ENCODE measurements at places on chromosomes 5 and 9. TPM values are rescaled to one million over a fixed set of nuclear protein-coding genes. Genes with fewer than 3 reads are reported as not detected.

The SPINK6 gene
- not detected for total RNA-seq

The SLC2A6 gene
- total RNA-seq = 4.0 TPM

The NMUR2 gene
- total RNA-seq = not detected

The PLPPR1 gene
- total RNA-seq = not detected

The ARL14EPL gene
- not detected for total RNA-seq

The CCDC183 gene
- total RNA-seq = 0.42 TPM

The EFNA5 gene
- total RNA-seq = 4.2 TPM

The CDX1 gene
- not detected for total RNA-seq

DNA sequence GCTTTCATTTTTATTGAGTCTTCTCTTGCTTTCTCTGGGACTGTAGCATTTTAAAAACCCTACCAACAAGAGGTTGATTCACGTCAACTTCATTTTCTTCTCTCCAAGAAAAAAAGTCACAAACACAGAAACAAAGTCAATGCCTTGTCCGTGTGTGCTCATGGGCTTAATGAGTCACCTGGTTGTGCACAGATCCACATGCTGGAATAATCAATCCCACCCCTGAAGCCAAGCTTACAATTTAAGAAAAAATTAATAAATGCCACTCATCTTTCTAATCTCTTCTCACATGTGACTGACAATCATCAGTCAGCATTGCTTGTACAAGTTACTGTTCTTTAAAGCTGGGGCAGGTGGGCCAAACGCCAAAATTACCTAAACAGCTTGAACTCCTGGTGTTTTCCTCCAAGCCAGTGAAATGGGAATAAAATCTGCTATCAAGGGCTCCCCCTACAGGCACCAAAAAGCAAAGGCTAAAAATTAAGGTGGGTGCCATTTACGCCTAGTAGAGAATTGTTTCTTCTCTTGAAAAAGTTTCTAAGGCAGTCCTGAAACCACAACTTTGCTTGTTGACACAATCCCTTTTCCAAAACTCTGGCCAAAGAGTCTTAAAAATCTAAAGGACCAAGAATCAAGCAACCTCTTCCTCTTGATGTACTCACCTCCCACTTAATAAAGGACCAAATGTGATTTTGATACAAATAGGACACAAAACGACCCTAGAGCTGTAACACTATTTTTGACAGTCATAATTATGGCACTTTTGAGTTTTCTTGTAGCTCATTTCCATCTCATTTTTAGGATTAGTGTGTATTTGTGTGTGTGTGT is 21.3 kb downstream of the TRMO start:
- no peak for DNase-seq

DNA sequence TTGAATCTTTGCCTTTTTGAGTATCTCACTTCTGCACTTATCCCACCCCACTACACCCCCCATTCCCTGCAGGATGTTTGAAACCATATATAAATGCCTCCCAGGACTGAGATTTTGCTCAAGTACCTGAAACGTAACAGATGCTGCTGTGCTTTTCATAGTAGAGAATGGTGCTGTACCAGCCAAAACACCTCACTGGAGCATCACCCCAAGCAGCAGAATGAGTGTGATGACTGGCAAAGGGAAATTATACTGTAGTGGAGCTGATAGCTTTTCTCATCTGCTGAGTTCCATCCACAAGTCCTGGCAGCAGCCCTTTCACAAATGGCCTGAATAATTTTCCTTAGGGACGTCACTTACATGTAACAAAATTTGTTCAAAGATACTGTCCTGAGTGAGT is 246.1 kb downstream of the KDM4C start:
- no peak for DNase-seq

GRCh38 chr5:76249621-76250020 is 153.5 kb upstream of the IQGAP2 start:
- no peak for DNase-seq

DNA sequence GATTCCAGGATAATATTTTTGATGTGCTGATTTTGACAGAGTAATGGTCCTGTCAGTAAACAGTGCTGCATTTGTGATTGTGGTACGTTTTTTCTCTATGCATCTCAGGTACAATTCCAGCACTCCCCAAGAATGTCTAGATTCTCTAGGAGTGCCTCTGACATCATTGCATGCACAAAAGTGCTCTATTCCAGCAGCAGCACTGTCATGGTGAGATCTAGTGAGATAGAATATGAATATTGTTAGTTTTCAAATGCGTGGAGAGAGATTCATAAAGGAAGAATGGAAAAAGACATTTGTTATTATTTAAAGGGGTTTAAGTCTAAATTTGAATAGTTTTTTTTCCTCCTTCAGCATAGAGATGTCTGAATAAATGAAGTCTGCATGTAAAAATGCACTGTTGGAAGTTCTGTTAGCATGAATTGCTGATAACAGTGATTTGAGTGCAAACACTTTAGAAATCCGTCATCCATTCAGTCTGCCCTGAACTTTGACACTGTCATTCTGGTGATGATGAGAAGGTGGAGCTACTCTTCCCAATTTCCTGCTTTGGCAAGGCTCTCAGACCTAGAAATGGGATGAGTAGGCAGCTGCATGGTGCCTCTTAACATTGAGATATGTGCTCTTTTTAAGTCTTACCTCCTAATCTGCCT is 84.6 kb downstream of the GAPVD1 start:
- no peak for DNase-seq

- DNase-seq = no peak
Observed at GRCh38 chr9:120978987-120979386, 52.4 kb upstream of the TRAF1 start.

- no peak for DNase-seq
Observed at GRCh38 chr5:60503771-60504170, 196.2 kb downstream of the DEPDC1B start.

DNA sequence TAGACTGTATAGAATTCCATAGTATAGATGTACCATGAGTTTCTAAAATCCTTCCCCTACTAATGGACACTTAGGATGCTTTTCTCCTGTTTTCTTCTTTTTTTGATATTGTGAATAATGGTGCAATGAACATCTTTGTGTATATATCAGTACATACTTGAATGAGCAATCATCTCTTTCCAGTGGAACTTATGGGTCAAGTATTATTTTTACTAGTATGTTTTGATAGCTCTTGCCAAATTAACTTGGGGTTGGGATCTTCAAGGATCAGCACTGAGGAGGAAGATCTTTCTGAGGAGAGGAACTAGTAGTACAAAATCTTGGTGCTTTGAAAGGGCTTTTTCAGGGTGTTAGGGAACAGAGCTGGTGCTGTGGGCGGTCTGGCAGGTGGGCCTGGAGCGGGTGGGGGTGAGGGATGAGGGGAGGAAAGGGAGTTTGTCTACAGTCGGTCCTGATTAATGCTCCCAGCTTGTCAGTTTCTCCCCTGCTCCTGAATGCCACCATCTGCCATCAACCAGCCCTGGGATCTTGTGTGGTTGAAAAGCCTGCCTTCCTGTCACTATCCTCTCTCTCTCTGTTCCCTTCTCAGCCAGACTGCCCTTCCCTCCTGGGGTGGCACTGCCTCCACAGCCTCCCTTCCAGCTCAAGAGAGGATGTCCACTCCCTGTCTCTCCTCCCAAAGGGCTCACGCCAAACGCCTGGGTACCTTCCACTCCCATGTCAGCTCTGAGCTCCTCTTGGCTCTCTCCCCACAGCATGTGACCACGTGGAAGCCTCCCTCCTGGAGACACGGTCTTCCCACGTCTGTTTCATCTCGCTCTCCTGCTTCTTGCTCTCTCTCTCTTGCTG is 185.9 kb downstream of the DAB2IP start:
- peak; percentile 60 for DNase-seq

DNA sequence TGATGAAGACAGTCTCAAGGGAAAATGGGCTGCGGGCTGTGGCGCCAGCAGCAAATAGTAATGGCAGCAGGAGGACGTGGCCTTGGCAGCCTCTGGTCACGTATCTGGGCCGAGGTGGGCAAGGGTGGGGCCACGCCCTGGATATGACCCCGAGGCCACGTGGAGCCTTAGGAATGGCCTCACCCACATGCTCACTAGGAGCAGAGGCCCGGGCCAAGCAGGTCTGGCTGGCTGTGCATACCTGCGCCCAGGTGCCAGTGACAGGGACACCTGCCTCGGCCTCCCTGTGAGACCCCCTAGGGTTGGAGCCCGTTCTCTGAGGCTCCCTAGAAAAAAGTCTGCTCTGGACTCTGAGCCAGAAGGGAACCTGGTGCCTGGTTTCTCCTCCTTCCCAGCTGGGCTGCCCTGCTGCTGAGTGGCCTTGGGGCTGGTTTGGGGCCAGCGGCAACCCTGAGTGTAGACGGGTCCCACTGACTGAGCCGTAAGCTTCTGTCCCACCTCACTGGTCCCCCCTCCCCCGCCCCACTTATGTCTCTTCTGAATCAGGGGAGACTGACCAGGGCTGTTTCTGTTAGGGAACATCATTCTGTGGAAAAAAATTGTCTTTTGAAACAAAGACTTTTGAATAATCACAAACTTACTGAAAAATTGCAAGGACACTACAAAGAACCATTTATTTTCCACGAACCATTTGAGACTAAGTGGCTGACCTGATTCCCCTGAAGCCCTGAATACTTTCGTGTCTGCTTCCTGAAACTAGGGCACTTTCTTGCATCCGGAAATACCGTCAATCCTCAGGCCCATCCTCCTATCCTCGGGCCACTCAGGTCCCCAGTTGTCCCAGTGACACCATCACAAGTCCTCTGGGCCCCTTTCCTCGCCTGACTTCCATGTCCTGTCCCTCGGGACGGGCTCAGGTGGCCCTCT is 60.8 kb downstream of the WNK2 start:
- no peak for DNase-seq

DNA sequence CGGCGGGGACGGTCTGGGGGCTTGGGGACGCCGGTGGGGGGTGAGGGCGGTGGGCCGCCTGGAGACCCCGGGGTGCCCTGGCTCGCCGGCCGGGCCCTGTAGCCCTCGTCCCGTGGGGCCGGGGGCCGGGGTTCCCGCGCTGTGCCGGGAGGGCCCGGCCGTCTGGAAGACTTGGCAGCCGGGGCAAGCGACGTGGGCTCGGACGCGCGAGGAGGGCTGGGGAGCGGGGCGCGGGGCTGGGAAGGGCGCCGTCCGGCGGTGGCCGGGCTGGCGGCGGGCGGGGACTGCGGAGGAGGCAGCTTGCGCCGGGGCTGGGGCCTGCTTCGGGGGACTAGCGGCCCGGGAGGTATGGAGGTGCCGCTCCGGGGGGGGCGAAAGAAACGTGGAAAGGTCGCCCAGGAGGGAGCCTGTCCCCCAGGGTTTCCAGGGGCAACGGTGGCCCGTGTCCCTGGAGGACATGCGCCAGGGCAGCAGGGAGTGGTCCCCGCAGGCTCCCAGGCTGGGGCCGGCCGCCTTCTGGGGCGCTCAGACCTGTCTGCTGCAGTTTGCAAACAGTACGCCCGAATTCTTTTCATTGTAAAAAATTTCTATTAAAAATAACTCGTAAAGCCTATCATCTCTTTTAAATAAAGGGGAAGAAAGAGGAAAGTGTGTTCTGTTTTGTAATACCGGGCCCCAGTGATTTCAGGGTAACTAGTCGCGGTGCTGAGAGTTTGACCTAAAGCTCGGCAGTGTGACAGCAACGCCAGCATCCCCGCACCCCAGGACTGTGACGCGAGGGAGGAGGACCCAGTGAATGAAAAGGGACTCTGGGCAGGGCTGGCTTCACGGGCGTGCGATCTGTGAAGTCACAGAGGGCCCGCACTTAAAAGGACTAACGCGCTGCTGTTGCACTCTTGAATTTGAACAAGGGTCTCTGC is 752 bp upstream of the ANKH start:
- DNase-seq = peak; percentile 92

DNA sequence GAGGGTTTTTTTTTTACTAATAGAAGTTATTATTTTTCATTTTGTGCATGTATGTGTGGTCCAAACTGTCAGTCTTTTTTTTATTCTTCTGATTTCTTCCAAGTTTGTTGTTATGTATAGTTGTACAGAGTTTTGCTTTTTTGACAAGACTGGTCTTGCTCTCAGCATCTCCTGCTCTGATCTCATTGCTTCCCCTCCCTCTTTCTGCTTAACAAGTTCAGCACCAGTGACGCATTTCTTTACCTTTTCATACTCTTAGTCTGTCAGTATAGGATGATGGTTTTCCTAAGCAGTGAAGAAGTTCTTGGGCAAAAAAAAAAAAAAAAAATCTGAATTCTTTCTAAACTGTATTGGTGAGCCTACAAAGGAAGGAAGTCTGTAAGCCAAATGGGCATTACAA is 135.1 kb downstream of the CD180 start:
- DNase-seq = no peak

- no peak for DNase-seq
Observed at GRCh38 chr9:98632839-98633238, 75.9 kb downstream of the GABBR2 start.

DNA sequence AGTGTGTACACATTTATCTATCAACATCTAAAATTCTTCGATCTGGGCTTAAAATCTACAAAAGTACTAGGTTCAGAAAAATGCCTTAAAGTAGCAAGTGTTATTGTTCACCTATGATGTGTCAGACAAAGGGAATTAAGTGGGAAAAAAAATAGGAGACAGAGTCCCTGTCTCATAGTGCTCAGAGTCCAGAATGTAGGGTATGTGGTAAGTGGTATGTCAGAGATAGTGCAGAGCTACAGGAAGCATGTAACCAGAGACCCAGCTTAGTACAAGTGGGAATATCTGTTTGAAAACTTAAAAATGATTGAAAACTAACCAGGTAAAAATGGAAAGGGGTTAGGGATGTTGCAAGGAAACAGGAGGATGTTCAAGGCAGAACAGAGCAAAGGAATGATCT is 482.8 kb downstream of the ELAVL2 start:
- no peak for DNase-seq

DNA sequence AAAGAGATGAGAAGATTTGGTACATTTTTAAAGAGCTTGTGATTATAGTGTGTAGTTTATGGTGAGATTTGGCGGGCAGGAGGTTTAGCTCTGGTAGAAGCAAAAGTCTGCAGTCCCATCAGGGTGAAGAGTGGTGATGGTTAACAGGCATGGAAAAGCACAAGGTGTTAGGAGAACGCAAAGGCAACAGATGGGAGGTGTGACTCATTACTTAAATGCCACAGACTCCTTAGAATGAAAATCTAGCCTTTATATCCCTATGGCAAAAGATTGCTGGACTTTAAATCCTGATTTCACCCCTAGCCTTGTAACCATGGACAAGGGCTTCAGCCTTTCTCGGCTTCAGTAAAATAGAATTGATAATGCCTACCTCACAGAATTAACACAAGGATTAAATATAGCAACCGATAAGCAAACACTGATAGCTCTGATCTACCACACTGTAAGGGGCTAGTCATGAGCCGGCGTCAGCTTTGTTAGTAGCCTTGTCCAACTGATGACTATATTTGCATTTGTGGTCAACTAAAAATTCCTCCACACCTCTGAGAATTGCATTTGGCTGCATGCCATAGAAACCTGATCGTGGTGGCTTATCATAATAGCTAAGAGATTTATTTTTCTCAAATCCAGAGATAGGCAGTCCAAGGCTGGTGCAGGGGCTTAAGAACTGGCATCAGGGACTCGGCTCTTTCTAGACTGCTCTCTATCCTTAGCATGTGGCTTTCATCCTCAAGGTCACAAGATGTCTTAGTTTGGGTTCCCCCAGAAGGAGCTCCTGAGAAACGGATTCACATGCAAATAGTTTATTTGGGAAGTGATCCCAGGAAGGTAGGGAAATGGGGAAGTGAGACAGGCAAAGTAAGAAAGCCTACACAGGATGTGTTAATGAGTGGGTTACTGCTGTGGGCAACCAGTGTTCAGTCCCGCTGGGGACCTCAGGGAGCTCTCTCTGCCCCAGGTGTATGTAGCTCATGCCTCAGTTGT is 19.6 kb downstream of the MFAP3 start:
- no peak for DNase-seq

All from posterior vena cava (tissue), 2 donors.